ENCODE measurements at places on chromosomes 13 and 19.

GRCh38 chr13:51997641-51998330 lies 13.5 kb downstream of the ATP7B start:
- no peak for DNase-seq

DNA sequence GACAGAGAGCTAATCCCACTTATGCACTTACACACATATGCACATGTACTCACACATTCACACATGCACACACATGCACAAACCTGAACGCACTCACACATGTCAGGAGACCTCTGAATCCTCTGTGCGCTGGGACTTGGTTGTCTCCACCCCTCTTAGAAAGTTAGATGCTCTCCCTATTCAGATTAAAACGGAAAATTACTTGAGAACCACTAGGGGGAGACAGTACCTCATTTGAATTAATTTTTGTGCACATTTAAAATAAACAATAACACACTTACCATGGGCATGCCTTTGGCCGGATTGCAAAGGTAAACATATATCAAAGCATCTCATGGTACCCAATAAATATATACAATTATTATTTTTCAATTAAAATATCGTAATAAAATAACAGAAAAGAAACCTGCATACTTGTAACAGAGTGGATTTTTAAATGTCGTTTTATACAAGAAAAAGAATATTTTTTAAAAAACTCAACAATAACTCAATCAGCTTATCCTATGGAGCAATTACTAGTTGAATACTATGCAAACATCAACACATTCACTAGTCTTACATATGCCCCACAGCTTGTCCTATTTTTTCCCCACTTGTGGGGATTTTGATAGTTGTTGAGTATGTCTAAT lies 9.5 kb upstream of the LILRB4 start:
- DNase-seq = peak; percentile 11

- no peak for DNase-seq
Measured at GRCh38 chr19:51137792-51138425, 4.2 kb upstream of the SIGLEC7 start.

DNA sequence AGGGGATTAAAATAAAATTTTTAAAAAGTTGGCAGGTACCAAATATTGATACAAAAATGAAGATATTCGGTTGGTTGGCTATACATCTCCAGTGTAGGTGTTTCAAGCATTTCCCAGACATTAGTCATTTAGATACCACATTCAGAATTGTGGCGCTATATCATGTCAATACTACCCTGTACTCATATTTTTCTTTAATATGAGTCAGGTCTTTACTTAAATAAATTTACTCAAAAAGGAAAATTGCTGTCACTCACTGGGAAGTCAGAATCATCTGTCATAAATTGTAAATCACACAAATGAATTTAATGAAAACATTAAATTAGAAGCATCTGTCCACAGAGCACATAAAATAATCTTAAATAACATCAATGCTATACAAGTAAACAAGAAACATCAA lies 134.2 kb downstream of the TSHZ3 start:
- no peak for DNase-seq

DNA sequence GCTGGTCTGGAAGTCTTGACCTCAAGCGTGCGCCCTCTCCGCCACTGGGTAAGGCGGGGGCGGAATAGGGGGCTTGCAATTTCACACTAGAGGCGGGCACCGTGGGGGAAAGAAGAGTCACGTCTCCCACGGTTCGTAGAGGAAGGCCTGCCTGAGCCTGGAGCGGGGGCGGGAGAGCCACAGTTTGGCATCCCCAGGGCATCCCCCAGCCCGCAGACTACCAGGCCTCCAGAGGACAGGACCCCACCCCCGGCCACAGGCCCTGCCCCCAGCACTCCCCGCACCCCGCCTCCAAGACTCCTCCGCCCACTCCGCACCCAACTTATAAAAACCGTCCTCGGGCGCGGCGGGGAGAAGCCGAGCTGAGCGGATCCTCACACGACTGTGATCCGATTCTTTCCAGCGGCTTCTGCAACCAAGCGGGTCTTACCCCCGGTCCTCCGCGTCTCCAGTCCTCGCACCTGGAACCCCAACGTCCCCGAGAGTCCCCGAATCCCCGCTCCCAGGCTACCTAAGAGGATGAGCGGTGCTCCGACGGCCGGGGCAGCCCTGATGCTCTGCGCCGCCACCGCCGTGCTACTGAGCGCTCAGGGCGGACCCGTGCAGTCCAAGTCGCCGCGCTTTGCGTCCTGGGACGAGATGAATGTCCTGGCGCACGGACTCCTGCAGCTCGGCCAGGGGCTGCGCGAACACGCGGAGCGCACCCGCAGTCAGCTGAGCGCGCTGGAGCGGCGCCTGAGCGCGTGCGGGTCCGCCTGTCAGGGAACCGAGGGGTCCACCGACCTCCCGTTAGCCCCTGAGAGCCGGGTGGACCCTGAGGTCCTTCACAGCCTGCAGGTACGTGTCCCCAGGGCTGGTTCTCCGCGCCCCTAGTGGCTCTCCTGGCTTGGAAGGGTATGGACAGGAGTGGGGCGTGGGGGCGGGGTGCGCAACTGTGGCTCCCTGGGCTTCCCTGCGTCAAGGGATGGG lies at the start of gene ANGPTL4:
ANGPTL4 (plus strand) TSS at position 353 of the 969 bp plus-strand sequence; CDS start at position 520, 167 bp downstream.
- peak; percentile 58 for DNase-seq

DNA sequence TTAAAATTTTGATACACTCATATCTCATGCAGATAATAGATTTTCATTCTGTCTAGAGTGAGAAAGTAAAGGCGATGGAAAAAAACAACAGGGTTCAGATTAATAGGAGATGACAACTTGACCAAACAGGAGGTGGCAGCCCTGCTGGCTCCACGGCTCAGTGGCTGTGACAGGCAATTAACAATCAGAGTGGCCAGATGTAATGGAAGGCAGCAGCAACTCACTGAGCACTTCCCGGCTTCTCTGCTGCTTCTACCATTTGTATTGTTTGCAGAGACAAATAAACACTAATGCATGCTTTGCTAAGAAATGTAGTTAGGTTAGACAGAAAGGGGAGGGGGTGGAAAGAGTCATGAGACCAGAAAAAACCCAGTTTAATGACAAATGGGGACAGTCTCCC lies 473.0 kb upstream of the SLC10A2 start:
- no peak for DNase-seq

GRCh38 chr13:101930331-101930730 lies 471.5 kb downstream of the FGF14 start:
- DNase-seq = peak; percentile 4

DNA sequence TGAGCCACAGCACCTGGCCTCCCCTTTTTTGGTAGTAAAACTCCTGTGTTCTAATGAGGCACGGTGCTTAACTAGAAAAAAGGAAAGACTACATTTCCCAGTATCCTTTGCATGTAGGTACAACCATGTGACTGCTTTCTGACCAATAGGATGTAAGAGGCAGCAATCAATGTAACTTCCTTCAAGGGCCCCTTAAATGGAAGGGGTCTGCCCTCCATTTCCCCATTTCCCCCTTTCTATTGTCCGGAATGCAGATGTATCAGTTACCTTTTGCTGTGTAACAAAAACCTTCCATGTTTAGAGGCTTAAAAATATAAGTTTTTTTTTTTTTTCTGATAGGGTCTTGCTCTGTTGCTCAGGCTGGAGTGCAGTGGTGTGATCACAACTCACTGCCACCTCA lies 2.2 kb downstream of the GPR32 start:
- DNase-seq = peak; percentile 40

DNA sequence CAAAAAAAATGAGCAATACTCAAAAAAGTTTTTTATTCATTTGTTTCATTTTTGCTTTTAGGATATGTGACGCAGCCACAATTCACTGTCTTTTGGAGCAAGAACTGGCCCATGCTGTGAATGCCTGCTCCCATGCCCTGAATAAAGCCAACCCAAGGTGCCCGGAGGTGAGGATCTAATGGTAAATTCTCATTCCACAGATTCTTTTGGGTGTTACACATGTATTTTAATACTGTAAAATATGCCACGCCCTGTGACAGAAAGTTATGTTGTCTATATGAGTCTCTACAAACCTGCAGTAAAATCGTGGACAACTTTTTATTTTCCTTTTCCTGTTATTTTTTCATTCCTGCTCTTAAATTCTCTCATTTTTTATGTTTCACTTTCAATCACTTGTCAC lies 57.5 kb upstream of the AKAP11 start:
- no peak for DNase-seq

GRCh38 chr13:110297011-110297410 lies 9.9 kb downstream of the COL4A1 start:
- DNase-seq = no peak

DNA sequence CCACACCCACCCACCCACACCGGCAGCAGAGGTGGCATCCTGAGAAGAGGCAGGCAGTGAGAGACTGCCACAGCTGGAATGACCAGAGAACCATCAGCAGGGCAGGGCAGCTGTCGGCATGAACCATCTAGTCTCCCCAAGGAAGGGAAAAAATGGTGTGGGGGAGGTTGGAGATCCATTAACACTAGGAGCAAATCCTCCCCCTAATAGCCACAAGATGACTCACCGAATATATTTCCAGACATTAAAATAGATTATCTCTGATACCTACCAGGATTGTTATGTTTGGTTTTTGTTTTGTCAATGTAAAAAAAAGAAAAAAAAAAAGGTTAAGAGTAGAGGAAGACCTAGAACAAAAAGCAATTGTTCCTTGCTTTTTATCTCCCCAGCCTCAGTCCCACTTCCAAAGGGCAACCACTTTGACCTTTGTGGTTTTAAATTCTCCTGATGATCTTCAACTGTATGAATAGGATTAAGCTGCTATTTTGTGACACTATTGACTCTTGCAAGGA lies 34.2 kb downstream of the THSD1 start:
- peak; percentile 59 for DNase-seq

DNA sequence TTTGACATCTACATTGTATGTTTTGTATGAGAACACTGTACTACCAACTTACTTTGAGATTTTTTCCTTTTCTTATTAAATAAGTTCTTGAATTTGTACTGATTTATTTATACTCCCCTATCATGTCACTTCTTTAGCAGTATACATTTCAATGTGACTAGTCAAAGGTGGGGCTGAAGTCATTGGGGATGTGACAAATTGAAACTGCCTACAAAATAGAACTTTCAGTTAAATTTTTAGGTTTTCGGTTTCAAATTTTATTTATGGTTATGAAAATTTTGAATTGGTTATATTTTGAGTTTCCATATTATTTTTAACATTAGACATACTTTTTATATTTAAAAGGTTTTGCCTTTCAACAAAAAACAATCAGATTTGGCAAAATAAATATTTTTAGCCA lies 221.6 kb downstream of the NBEA start:
- no peak for DNase-seq

DNA sequence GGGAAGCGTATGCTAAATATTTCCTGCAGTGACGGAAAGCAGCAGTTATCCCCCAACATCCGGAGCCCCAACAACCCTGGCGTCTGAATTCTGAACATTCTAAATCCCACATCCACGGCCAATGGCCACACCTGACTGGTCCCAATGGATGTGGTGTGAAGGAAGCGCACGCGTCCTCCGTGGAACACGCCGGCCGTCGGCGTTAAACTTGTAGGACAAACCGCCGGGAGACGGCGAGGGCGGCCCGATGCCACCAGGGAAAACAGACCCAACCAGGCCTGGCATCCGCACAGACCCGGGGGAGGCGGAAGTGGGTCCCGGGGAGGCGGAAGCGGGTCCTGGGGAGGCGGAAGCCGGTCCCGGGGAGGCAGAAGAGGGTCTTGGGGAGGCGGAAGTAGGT lies 3.2 kb downstream of the SHC2 start:
- DNase-seq = no peak

DNA sequence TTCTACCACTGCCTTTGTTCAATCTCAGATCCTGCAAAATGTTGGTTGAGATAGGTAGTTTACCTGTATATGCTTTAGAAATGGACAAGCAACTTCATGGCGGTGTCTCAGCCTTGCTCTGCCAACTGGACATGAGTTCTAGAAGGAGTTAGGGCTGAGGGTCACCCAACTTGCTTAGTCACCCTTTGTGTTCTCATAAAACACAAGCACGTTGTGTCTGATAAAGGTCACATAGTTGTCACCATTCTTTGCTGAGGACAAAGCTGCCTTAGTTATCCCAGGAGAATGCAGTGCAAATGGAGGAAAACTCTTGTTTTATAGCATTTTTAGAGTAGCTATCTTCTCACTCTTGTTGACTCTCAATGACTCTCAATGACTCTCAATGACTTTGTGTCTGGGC lies 218.4 kb upstream of the TMTC4 start:
- DNase-seq = peak; percentile 18

DNA sequence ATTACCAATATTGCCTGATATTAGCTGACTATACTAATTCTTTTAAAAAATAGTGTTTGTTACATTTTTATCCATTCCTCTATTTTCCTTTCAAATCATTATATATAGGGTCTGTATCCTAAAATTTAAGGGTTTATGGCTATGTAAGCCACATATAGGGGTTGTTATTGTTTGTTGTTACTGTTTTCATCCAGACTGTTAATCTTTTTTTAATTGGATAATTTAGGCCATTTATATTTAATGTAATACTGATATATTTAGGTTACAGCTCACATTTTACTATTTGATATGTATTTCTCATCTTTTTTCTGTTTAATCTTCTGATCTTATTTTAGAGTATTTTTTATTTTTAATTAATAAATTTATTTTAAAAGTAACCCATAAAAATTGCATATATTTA lies 487.1 kb upstream of the SGCG start:
- DNase-seq = no peak

- DNase-seq = no peak
Measured at GRCh38 chr13:39893808-39894207, 238.3 kb downstream of the COG6 start.

DNA sequence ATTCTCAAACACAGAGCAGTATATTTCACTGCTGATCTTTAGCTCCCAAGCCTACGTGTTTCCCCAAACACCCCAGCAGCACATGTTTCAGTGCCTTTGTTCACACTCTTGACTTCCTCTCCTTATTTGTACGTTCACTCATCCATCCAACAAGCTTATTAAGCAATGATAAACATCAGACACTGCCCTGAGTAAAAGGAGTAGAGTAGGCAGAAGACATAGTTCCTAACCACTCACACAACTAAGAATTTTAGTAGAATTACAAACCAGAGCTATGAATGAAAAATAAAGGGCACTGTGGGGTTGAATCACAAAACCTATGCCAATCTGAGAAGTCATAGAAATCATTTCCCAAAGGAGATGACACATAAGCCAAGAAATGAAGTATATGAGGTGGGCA lies 213.5 kb downstream of the DIAPH3 start:
- peak; percentile 36 for DNase-seq

DNA sequence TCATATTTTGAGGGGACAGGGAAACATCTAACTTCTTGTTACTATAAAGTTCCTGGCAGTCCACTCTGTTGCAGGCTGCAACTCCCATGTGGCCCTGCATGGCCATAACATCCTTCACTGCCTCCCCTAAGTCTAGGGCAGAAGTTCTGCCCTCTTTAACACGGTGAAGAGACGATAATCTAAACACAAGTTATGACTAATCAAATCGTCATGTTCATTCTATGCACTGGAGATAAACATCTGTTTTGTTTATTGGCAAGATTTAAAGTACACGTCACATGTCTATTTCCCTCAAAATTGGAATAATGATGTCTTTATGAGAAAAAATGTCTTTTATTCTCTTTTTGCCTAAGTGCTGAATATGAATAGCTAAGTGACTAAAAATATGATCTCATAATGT lies 1629.4 kb downstream of the PCDH9 start:
- peak; percentile 85 for DNase-seq

- DNase-seq = no peak
Measured at GRCh38 chr13:29125934-29126424, 305.8 kb downstream of the MTUS2 start.

GRCh38 chr13:106523576-106523975 lies 11.9 kb downstream of the EFNB2 start:
- DNase-seq = peak; percentile 33

GRCh38 chr19:10454267-10454666 lies 33.9 kb downstream of the PDE4A start:
- peak; percentile 43 for DNase-seq

- DNase-seq = peak; percentile 67
Measured at GRCh38 chr13:83845106-83845505, 37.2 kb downstream of the SLITRK1 start.

Measured in EH (cell line).